Mammary epithelial cell (primary cell): ENCODE measurements at places on chromosomes 3 and 15. TPM values are rescaled to one million over a fixed set of nuclear protein-coding genes. Genes with fewer than 3 reads are reported as not detected.

The GRK7 gene
- not detected in 2 replicates for total RNA-seq

The ROPN1 gene
- total RNA-seq = 0.92 TPM in 1 of 2 replicates, not detected in the other

The CPNE4 gene
- 1.5 TPM for total RNA-seq

The SNX4 gene
- total RNA-seq = 21.5 TPM

The THBS1 gene
- 1,502 and 3,517 TPM in 2 replicates for total RNA-seq

The NR2E3 gene
- 0.61 and 1.7 TPM in 2 replicates for total RNA-seq

The CRELD1 gene
- total RNA-seq = 12.6 and 14.4 TPM in 2 replicates

The CATSPER2 gene
- 3.7 TPM for total RNA-seq

The LRRN1 gene
- total RNA-seq = 37.0 TPM
